ENCODE measurements at places on chromosomes 4 and X. TPM values are rescaled to one million over a fixed set of nuclear protein-coding genes. Genes with fewer than 3 reads are reported as not detected.

ZNF711 gene
- total RNA-seq: 0.37 TPM

DDX53 gene
- total RNA-seq: not detected

DNA sequence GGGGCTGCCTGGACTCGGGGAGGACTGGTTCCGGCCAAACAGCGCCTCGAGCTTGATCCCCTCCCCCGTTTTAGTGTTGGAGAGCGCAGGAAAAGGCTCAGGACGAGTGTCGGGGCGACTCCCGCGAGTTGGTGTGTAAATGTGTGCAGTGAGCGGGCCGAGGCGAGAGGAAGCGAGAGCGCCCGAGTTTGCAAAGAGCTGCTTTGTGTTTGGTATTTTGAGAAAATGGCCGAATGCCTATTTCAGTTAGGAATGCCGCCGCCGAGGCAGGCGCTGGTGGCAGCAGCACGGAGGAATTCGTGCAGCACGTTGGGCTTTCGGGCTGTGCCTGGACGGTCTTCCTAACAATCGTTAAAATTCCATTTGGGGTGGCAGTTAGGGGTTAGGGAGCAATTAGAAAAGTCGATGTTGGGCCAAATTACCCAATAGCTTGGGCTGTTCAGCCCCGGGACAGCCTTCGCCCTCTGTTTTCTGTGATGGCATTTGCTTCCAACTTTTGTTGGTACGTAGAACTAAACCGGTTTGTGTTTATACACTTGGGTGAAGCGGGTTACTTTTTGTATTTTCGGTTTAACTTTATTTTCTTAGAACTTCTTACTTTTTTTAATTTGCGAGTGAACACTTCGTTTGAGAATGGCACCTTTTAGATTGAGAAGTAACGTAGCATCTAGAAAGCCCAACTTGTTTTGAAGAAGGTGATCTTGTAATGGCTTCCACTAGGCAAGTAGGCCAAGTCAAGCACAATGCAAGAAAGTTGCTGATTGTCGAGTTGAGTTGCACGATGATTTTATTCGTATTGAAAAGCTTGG lies 1.6 kb downstream of the REST start:
- DNase-seq: no peak

DNA sequence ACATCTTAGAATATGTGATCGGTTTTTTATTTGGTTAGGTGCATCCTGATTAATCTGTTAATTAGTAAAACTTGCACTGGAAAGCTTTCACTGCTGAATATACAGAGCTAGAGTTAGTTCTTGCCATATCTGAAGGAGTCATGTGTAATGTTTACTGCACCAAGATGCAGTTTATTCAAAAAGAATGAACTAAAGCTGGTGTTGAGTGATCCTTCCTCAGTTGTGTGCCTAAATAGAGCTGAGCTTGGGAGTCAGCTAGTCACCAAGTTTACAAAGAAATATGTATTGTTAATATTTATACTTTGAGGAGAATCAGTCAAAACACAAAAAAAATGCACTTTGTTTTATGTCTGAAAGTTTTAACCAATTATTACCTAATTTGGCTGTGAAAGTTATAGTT lies 54.1 kb upstream of the FHDC1 start:
- no peak for DNase-seq

- peak; percentile 29 for DNase-seq
These were observed 14.6 kb downstream of the DGKQ start for GRCh38 chr4:958696-959337.

Data from psoas muscle (tissue), 8 donors.